ENCODE measurements at places on chromosomes 13 and 19. TPM values are rescaled to one million over a fixed set of nuclear protein-coding genes. Genes with fewer than 3 reads are reported as not detected.
A peak's percentile ranks its signal among the peaks of the same experiment; 100 is the strongest.

The ZNF793 gene
- 0.69 TPM for total RNA-seq

The SKA3 gene
- 39.6 TPM for total RNA-seq

The CGB8 gene
- not detected for total RNA-seq

The CACNG6 gene
- not detected for total RNA-seq

The KIR2DL1 gene
- not detected for total RNA-seq

The ZDHHC20 gene
- total RNA-seq = 65.4 TPM

GRCh38 chr19:3222709-3223108 lies 1.8 kb upstream of the CELF5 start:
- DNase-seq = no peak

DNA sequence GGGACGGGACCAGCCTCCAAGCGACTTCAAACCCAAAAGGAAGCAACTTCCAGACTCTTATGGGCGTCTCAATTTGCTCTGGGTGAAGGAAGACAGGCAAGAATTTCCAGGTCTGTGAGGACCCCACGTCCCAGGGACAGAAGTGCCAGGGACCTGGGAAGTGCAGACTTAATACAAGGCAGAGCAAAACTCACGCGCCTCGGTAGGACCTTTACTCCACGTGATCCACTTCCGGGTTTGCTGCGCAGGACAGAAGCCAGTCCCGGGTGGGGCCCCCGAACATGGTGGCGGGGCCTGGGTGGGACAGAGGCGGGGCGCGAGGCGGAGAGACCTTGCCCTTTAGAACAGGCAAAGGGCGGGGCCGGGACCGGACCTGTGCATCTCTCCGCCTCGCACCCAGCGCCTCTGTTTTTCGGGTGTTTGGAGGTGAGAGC lies 9.3 kb downstream of the ZNF611 start:
- DNase-seq = no peak

GRCh38 chr19:53549340-53549739 lies 11.4 kb downstream of the ZNF331 start:
- DNase-seq = no peak

GRCh38 chr19:11694533-11695439 lies 44.0 kb downstream of the ZNF823 start:
- DNase-seq = peak; percentile 90

- DNase-seq = peak; percentile 71
These were observed 13.0 kb downstream of the CIC start for GRCh38 chr19:42281827-42282762.

DNA sequence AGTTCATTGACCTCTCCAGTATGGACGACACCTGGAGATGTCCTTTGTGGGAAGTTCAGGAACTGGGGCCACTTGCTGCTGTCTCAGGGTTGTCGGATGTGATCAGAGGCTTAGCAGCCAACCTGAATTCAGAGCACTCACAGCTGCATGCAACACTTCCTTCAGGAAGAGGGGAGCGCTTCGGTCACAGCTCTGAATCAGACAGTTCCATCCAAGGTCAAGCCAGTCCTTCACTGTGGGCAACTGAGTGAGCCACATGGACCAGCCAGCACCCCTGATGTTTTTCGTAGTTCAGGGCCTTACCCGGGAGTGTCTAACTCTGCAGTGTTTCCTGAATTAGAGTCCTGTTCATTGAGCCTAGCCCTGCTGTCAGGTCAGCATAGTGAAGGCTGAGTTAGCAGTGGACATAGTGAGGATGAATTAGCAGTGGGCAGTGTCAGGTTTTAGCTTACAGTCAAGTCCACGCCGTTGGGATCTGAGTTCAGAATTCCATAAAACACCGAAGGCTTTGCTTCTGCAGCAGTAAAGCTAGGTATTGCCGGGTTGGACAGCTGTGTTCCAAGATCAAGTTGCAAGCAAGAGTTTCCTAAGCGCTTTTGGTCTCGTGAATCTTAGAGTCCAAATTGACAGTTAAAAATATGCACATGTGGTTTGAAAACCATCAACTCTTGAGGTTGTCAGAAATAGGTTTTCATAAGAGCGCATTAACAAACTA lies 5.1 kb downstream of the ZNF555 start:
- DNase-seq = no peak

DNA sequence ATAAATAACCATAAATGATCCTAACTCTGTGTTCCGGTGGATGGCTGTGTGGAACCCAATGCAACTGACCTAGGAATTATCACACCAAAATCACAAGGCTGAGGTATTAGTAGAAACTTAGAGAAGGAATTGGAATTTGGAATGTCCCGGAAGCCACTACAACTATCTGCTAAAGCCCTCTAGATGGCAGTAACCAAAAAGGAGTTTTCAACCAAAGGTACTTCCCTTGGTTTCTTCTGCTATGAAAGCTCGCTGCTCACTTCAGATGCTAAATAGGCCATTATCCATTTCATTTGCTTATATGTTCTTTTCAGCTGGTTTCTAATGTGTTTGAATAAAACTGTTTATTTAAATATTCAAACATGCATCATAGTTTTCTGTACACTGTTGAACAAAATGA lies 1589.1 kb upstream of the SPRY2 start:
- DNase-seq = no peak

- no peak for DNase-seq
These were observed 32.3 kb downstream of the ADPRHL1 start for GRCh38 chr13:113420833-113421600.

DNA sequence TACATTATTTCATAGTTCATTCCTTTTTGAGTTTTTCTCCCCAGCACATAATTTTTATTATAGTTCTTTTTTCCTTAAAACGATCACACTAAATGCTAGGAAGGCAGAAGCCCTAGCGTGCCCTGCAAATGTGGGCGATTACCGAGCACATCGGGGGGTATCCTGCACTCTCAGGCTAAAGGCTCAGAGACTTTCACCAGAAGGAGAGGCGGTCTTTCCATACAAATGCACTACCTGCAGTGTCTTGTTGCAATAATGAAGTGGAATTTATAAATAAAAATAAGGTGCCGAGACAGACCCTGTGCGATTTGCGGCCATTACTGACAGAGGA lies 29.3 kb upstream of the SPACA7 start:
- DNase-seq = no peak

- DNase-seq = no peak
These were observed 539.3 kb downstream of the LIG4 start for GRCh38 chr13:107675847-107676550.

Measured in activated CD4-positive, alpha-beta T cell treated with anti-CD3 and anti-CD28 coated beads, Interleukin-2, amount 10 ng/mL, durations not matched to agents 24 days and 14 days (primary cell).